ENCODE measurements at places on chromosomes 2 and 18. TPM values are rescaled to one million over a fixed set of nuclear protein-coding genes. Genes with fewer than 3 reads are reported as not detected.
A peak's percentile ranks its signal among the peaks of the same experiment; 100 is the strongest.

GRCh38 chr2:31337197-31337596 is 77.3 kb downstream of the XDH start:
- no peak for DNase-seq

DNA sequence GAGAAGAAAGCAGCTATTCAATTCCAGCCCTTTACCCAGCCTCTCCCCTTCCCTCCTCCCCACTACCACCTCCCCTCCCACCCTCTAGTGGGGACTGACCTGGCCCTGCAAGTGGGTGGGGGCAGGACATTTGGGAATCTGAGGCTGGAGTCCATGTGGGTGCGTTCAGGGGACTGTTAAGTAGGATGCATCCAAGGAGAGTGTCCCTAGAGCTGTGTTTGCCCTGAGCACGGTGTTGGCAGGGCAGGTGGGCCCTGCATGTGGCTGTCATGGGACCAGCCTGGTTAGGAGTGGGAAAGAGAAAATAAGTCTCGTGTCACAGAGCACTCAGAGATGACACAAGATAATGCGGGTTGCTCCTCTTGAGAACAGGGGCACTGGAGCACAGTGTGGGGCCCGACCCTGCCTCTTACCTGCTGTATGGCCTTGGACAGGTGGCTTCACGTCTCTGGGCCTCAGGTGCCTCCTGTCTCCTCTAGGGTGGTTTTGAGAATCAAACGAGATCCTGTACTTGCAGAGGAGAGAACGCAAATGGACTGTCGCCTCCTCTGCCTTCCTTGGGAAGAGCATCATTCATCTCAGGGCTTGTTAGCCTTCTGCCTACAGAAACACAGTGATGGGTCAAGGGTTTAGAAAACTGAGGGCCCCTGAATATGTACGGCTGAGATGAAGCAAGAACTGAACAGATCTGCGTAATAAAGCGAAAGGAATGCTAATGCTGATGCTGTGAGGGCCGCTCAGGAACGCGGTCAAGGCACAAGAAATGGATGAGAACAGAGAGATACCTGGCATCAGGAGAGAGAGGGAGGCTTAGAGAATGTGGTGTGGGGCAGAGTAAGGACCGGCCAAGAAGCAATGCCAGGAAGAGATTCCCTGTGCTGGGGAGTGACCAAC is 187.7 kb upstream of the HAAO start:
- peak; percentile 59 for DNase-seq

- DNase-seq = no peak
Measured at GRCh38 chr2:30655660-30656059, 151.6 kb downstream of the CAPN13 start.

DNA sequence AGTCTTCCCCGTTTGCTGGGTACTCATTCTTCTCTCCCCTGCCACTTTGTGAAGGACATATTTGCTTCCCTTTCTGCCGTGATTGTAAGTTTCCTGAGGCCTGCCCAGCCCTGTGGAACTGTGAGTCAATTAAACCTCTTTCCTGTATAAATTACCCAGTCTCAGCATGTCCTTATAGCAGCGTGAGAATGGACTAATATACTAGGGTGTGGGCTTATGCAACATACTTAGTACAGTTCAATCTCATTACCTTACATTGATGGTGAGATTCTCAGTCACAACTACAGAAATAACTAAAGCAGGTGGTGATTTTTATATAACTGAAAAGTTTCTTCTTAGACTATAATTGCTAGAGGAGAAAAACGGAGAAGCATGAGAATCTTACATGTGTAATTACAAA is 237.9 kb upstream of the MMADHC start:
- DNase-seq = no peak

DNA sequence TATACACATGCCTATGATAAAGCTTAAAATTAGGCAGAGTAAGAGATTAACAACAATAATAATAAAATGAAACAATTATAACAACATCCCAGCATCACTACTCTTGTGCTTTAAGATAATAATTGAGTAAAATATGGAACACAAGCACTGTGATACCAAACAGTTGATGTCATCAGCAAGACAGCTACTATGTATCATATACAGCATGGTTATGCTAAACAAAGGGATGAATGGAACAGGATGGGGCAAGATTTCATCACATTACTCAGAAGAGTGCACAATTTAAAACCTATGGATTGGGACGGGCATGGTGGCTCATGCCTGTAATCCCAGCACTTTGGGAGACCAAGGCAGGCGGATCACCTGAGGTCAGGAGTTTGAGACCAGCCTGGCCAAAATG is 1221.0 kb downstream of the SUCLG1 start:
- DNase-seq = no peak

GRCh38 chr2:151902829-151903228 is 74.6 kb upstream of the ARL5A start:
- no peak for DNase-seq

- no peak for DNase-seq
Measured at GRCh38 chr2:228329282-228329681, 147.8 kb upstream of the SPHKAP start.

DNA sequence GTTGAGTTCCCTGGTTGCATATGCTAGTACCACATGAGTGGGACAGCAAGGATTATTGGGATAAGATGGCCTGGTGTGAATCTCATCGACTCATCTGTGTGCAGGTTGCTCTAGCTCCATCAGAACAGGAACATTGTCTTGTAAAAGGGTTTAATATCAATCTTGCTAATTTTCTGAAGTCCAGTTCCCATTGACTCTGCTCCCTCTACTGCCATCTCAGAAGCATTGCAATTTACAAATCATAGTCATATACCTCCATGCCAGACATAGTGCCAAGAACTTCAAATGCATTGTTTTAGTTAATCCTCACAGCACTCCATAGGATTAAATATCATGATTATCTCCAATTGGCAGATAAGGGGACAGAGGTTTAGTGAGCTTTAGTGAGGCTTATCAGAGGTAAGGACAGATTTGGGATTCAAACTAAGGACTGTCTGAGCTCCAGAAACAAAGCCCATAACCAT is 4.8 kb upstream of the STAT4 start:
- no peak for DNase-seq

DNA sequence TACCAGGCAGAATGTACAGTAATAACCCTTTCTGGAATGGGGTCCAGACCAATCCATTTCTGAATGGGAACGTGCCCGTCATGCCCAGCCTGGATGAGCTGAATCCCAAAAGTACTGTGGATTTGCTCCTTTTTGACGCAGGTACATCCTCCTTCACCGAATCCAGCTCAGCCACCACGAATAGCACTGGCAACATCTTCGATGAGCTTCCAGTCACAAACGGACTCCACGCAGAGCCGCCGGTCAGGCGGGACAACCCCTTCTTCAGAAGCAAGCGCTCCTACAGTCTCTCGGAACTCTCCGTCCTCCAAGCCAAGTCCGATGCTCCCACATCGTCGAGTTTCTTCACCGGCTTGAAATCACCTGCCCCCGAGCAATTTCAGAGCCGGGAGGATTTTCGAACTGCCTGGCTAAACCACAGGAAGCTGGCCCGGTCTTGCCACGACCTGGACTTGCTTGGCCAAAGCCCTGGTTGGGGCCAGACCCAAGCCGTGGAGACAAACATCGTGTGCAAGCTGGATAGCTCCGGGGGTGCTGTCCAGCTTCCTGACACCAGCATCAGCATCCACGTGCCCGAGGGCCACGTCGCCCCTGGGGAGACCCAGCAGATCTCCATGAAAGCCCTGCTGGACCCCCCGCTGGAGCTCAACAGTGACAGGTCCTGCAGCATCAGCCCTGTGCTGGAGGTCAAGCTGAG is 89.6 kb downstream of the SH3BP4 start:
- DNase-seq = peak; percentile 48

DNA sequence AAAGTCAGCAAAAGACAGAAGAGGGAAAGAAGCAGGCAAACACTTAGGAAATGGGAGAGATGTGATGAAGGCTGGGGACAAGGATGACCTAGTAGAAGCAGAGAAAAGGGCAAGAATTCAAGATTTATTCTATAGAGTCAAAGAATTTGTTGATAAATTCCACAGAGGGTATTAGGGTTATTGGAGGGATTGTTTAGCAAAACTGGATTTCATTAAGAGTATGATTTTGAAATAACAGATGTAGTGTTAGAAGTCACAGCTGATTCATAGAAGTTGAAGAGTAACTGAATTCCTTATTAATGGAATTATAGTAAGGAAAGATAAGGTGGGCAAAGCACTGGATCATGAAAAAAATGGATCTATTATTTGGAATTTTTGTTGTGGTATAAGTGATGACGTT is 48.6 kb downstream of the CEP192 start:
- DNase-seq = no peak

- no peak for DNase-seq
Measured at GRCh38 chr18:8800445-8800844, 95.1 kb downstream of the MTCL1 start.

DNA sequence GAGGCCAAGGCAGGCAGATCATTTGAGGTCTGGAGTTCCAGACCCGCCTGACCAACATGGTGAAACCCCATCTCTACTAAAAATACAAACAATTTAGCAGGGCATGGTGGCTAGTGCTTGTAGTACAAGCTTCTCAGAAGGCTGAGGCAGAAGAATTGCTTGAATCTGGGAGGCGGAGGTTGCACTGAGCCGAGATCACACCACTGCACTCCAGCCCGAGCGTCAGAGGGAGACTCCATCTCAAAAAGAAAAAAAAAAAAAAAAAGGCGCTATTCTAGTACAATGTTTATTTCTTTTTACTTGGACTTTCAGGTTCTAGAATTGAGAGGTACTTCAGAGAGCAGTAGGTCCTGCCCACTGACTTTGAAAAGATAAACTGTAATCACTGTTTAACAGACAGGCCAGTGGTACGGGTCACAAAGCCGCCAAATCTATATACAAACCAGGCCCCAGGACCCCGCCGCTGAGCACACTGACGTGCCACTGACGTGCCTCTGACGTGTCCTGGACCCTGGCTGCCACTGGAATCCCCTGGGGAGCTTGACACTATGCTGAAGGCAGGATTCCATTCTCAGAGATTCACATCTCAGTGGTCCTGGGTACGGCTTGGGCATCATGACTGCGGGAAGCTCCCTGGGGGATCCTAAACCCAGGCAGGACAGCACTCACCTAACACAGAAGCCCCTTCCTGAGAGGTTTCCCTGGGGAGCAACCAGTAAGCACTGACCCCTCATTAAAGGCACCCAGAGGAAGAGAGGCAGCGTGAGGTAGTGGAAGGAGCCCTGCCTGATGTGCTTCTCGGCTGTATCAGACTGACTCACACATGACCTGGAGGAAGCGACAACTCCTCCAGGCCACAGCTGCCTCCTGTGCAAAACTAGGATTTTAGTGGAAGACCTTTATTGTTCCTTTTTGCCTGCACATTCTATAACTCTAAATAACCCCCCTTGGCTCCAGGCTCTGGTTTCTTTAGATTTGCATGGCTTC is 197.8 kb upstream of the MEIS1 start:
- no peak for DNase-seq

DNA sequence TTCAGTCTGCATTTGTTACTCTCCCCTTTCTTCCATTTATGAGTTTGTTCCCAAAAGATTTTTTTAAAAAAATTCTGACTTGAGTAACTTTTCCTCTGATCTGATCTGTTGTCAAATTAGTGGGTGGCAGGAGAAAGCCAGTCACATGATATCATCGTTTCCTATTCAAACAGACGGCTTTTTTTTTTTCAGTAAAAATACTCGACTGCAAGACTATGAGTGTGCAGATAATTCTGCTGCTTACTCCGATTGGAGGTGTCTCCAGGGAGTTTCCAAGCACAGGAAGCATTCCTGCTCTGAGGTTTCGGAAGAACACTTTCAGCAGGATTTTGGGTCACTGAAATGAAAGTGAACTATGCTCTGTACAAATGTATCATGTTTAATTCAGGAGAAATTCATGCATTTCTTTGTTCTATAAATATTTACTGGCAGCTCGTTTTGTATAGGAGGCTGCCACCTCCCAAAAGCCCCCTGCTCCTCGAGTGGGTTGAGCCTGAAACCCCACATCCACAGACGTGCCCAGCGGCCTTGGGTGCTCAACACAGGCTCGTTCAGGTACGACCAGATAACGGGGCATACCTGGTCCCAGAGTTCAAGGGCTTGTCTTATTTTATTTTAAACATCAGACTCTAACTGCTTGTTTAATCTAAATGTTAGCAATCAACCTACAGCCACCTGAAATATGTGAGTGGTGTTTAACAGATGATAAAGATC is 126.9 kb upstream of the ZNF516 start:
- DNase-seq = no peak

DNA sequence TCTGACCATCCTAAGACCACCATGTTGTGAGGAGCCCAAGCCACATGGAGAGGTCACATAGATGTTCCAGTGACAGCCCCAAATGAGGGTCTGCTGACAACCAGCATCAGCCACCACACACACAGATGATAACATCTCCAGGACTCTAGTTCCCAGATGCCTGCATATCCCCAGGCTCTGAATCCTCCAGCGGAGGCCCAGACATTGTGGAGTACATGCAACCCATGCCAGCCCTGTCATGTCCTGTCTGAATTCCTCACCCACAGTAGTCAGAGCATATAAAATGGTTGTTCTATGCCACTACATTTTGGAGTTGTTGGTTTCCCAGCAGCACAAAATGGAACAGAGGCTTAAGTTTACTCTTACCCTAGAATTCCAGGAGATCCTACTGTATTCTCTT is 122.0 kb upstream of the SLC35G4 start:
- no peak for DNase-seq

DNA sequence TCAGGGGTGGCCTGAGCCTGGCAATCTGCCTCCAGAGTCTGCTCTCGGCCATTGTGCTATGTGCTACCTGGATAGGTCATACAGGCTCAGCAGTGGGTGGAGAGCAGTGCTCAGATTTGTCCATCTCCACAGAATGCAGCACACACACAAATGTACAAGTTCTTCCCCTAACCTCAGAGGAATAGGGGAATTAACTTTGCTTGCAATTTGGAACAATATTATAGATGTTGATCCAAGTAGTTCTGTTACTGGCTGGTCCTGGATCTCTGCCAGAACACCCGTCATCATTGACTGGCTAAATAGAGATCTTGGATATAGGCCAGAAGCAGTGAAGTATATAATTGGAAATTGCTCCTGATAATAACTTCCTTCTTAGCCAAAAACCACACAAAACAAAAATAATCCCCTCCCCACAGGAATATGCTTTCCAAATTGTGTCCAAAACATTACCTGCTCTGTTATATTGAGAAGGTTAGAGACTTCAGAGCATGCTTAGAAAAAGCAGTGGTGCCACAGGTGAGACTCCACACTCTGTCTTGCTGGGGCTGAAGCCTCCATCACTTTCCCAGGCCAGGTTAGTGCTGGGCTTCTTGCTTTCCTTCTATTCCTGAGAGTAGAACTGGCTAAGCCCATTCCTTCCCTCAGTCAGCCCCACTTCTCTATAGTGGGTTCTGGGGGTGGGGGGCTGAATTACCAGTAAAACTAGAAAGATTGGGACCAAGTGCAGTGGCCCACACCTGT is 38.8 kb downstream of the NCAPH start:
- peak; percentile 84 for DNase-seq

- peak; percentile 40 for DNase-seq
Measured at GRCh38 chr2:240462073-240462706, 26.7 kb downstream of the GPC1 start.

DNA sequence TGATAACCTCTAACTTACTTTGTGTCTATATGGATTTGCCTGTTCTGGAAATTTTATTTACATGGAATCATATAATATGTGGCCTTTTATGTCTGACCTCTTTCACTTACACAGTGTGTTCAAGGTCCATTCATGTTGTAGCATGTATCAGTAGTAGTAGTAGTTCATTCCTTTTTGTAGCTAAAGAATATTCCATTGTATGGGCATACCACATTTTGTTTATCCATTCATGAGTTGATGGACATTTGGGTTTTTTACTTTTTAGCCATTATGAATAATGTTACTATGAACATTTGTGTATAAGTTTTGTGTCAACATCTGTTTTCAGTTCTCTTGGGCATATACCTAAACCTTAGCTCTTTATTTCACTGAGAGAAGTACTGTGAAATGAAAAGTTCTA is 11.5 kb downstream of the BBS5 start:
- DNase-seq = no peak

The CHST9 gene
- total RNA-seq = not detected

The PROKR1 gene
- not detected for total RNA-seq

The DSG2 gene
- total RNA-seq = 4.3 TPM

The SERPINB10 gene
- total RNA-seq = not detected

The BOLL gene
- not detected for total RNA-seq

Measured in aorta (tissue), 5 donors.